ENCODE measurements at places on chromosomes 13 and 19.
A peak's percentile ranks its signal among the peaks of the same experiment; 100 is the strongest.

DNA sequence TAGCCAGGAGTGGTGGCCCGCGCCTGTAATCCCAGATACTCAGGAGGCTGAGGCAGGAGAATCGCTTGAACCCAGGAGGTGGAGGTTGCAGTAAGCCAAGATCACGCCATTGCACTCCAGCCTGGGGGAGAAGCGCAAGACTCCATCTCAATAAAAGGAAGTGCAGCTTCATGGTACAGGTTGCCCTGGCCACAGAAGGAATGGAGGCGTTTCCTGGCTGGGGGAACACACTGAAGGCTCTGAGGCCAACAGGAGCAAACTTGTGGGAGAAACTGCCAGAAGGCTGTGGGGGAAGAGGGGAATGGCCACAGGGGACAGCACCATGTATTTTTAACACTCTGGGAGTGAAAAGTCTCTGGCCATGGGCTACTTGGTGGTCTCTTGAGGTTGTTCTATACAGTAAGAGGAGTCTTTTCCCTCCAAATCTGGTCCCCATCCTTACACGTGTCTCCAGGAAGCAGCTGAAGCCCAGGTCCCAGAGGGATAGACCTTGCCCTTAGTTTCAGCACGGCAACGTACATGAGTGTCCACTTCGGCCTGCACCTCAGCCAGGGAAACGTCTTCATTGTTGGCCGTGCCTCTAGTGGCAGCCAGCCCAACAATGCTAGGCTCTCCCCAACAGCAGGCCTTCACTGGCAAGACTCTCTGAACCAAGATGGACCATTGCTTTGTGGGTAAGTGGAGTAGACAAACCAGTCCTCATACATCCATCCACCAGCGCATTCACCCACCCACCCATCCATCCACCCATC is 7.4 kb downstream of the MICOS13 start:
- DNase-seq = no peak

- no peak for DNase-seq
Observed at GRCh38 chr13:30675717-30676116, 58.0 kb downstream of the USPL1 start.

- peak; percentile 4 for DNase-seq
Observed at GRCh38 chr19:8240274-8241229, 31.4 kb downstream of the CERS4 start.

GRCh38 chr13:113513761-113514160 is 23.2 kb upstream of the DCUN1D2 start:
- no peak for DNase-seq

- DNase-seq = peak; percentile 40
Observed at GRCh38 chr19:16325641-16326400, 1.2 kb downstream of the KLF2 start.

- DNase-seq = no peak
Observed at GRCh38 chr13:50766013-50766412, 77.5 kb downstream of the DLEU7 start.

DNA sequence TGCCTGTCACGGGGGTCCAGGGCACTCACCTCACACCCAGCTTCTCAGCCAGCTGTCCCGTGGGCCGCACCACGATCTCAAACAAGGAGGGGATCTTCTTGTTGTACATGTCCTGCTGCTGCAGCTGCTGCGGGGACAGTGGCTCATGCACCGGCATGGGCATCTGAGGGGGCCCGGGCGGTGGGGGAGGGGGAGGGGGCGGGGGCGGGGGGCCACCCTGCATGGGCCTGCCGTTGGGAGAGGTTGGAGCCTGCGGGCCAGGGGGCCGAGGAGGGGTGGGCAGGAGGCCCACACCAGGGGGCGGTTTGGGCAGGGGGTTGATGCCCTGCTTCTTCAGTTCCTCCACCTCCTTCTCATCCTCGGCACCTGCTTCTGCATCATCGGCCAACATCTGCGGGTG is 23.9 kb upstream of the TMEM160 start:
- DNase-seq = no peak

GRCh38 chr19:40739030-40739839 is 11.0 kb downstream of the ACTMAP start:
- DNase-seq = no peak

DNA sequence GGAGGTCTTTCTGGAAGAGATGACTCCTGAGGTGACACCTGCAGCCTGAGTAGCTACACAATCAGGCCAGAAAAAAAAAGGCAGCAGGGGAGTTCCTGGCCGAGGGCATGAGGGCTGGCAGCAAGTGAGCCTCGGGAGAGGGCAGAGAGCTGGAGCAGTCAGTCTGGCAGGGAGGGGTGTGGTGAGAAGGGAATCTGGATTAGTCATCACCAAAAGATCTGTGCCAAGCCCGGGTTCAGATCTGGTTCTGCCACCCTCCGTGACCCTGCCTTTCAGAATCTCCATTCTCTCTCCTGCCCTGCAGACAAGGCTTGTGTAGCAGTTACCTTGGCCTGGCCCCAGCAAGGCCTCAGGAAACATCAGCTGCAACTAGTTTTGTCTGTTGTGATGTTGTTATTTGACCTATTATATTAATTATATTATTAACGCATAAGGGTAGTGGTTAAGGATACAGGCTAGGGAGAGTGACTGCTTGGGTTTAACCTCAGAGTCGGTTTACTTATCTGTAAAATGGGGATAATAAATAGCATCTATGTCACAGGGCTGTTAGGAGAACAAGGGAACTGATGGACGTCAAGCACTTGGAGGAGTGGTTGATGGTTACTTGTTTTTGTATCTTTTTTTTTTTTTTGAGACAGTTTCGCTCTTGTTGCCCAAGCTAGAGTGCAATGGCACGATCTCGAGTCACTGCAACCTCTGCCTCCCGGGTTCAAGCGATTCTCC is 2.7 kb upstream of the CAPNS1 start:
- no peak for DNase-seq

- no peak for DNase-seq
Observed at GRCh38 chr13:22316494-22317025, 645.7 kb downstream of the FGF9 start.

- DNase-seq = peak; percentile 48
Observed at GRCh38 chr19:18469069-18469846, 31.3 kb upstream of the ISYNA1 start.

DNA sequence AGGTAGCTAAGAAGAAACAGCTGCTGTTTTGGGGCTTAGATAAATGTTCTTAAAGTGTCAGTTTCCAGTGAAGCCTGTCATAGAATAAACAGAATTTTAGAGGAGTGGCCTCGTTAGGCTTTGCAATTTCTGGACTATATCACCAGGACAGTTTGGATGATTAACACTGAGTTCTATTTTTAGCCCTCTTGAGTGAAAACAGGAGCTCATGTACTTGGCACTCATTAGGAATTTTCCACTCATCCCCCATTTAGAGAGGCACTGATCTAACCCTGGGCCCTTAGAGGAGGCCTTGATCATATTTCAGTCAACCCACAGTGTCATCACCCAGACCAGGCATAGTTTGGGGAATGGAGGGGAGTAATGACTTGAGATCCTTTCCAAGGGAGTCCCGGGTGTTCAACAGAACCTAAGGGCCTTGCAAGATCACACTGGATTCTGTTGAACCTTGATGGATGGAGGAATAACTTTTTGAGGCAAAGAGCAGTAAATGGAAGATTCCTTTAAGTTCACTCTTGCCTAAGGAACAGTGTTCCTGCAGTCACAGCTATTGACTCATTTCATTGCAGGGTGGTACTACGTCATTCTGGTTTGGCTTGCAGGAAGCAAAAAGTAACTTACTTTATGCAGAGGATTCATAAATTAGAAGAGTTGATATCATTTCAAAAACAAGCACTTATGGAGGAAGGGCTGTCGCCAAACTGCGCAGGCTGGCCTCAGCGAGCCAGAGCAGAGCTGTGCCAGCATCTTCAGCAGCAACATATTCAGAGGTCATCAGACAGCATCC is 160.2 kb downstream of the SLC7A1 start:
- DNase-seq = no peak

GRCh38 chr19:14449321-14449720 is 16.2 kb downstream of the PKN1 start:
- no peak for DNase-seq

GRCh38 chr19:40523322-40524047 is 53.2 kb upstream of the SHKBP1 start:
- DNase-seq = peak; percentile 20

GRCh38 chr13:76759877-76760276 is 126.3 kb downstream of the KCTD12 start:
- no peak for DNase-seq

GRCh38 chr13:23766283-23766682 is 122.9 kb downstream of the MIPEP start:
- no peak for DNase-seq

DNA sequence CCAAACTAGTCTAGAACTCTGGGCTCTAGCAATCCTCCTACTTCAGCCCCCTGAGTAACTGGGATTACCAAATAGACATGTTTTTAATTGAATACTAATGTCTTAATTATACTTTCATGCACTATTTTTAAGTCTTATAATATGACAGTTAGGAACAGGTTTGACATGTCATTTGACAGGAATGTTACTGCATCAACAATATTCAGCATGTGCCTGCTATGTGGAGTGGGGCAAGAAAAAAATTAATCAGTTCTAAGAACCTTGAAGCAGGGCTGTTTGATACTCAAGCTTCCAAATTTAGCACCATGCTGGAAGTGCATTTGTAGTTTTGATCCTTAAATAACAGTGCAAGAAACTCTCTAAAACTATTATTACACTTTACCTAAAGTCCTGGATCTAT is 265.3 kb downstream of the MZT1 start:
- no peak for DNase-seq

DNA sequence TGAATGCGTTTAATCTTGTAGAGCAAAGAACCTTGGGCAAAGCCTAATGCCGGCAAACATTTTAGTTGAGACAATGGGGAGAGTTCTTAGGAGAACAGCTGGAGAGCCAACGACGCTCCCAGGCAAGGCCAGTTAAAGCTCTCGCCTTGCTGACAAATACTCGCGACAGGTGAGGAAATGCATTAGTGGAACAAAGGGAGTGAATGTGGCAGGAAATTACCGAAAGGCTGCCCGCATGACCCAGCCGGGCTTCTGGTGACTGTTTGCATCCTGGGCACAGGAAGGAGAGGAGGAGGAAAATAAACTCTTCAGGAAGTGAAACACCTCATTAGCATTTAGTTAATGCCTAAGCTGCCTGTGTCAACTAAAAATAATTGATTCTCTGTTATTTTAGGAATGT is 74.6 kb downstream of the SHISA2 start:
- no peak for DNase-seq

DNA sequence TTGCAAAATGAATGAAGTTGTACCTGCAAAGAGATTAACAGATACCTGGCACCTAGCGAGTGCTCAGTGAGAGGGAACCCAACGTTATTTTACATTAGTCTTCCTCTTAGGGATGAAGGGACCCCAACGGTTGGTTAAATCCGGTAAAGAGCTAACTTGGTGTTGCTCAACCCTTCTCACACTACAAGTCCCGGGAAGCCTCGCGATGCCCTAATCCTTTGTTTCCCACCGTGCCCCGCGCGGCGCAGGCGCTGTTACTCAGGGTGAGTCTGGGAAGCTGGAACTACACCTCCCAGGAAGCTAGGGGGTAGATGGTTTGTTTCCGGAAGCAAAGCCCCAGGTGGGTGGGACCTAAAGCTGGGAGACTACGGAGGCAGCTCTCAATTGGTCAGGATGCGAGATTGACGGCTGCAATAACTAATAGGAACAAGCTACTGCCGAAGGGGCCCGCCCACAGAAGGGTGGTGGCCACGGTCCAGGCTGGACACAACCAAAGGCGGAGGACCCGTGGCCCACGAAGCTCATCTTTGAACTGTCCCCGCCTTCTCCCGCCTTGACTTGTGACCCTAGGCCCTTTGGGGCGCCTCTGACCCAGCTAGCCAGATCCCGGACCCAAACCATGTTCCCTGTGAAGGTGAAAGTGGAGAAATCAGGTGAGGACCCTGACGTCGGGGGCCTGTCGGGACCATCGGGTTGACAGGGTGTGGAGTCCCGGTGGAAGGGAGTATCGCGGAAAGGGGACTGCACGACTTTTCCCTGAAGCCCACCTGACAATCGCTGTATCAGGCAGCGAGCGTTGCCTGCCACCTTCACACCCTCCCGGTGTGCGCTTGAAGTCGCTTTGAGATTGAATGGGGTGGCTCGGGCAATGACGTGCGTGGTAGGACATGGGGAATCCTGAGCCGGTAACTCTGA is at the start of gene LIN37:
TSS of gene LIN37 (plus strand) at position 471 of the 915 bp plus-strand sequence. CDS start at position 620, 149 bp downstream.
- peak; percentile 99 for DNase-seq

GRCh38 chr19:42185277-42185676 is 32.2 kb downstream of the DEDD2 start:
- DNase-seq = no peak

DNA sequence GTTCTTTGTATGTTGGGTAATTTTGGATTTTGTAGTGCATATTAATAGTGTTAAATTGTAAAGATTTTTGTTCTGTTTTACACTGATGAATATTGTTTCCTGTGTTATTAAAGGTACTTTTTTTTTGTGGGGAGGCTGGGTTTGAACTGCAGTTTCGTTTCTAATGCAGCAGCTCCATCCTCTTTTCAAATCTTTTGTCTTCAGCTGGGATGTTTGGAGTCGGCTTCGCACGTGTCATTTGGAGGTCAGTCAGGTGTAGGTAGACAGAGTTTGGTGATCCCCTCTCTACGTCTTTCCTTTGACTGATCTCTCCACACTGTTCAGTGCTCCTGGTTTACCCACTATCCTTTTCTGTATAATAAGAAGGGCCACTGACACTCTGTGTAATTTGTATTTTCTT is 30.3 kb downstream of the TDRD3 start:
- DNase-seq = no peak

DNA sequence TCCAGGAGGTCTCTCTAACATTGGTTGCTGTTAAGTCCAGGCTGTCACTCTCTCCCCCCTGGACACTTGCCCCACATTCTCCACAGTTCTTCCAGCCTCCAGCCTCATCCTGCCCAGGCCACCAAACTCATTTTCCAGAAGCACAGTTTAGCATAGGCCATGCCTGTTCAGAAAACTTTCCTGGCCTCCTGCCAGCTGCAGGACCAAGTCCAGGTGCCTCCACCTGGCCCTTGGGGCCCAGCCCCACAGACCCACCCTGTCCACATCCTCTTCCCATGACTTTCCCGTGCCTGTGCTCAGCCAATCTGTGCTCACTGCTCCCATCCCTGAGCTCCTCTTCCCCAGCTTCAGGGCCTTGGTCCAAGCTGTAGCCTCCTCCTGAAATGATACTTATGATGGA is 905.0 kb downstream of the UQCRFS1 start:
- DNase-seq = no peak

DNA sequence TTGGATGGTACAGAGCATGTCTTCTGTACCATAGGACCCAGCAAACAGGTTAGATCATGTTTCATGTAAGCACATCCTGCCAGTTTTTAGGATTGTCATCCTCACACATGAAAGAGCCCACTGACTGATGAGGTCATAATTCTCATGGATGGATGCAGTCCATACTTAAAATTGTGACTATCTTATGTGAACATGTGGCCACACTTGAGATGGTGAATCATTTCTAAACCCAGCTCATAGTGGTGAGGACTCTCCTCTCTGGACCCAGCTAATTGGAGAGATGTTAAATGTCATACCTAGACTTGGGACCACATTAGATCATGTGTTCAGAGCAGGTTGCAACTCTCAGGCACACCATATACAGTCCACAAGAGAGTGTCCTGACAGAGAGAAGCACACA is 24.8 kb upstream of the ZNF254 start:
- DNase-seq = no peak
